Fibroblast of skin of right biceps (primary cell): ENCODE measurements at places on chromosomes 6 and 20.

GRCh38 chr6:42688281-42688680 is 34.1 kb downstream of the PRPH2 start:
- DNase-seq = no peak

DNA sequence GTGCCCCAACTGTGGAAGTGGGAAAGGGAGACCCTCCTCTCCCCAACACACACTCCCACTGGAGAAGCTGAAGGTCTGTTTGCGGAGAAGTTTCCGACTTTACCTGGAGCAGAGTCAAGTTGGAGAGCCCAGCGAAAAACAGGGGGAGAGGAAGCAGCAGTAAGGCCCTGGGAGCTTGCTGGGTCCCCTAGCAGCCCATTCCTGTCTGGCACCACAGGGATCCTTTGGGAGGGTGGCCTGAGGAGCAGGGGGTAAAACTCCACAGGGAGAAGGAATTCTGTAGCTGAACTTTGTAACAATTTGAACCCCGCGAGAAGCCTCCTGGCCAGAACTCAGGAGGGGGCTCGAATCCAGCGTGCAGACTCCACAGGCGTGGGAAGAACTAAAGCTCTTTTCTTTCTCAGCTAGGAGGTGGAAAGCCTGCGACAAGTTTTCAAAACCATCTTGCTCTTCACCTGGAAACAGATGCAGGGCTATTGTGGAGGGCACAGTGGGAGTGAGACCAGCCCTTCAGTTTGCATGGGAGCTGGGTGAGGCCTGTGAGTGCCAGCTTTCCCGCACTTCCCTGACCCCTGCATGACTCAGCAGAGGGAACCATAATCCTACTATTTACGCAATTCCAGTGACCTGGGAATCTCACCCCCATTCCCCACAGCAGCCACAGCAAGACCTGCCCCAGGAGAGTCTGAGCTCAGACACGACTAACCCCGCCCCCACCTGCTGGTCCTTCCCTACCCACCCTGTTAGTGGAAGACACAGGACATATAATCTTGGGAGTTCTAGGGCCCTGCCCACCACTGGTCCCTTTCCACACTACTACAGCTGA is 25.8 kb downstream of the SERPINB9 start:
- peak; percentile 41 for DNase-seq

DNA sequence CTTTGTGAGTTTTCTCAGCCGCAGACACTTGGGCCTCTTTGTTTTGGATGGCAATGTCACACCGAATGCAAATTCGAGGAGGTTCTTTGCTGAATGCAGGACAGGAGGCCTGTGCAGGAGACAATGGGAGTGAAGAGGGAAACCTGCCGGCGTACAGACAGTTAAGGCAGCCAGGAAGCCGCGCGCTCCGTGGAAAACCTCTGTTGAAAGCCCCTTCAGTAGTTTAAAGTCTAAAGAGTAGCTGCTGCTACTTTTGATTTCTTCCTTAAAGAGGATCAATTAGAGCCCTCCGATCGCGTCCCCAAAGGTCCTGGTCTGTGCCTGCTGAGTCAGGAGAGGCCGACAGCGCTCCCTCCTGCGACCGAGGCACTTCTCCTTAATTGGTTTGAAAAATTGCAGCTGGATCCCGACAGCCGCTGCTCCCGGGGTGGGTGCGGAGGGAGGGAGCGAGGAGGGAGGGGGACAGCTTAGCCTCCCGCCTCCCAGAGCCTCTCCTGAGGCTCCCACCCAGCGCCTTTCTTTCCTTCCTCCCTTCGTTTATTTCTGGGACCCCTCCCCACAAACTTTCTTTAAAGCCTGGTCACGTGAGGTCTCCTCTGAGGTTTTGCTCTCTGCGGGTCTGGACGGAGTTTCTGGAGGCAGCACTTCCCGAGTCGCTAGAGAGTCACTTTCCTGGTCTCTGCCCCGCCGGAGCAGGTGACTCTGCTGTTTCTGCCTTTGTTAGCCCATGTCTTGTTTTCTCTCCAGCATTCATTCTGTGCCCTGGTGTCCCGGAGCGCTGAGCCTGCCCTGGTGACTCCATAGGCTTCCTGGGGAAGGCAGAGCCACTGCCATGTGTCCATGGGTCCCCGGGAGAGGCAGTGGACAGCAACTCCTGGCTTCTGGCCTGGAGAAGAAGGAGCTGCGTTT is 22.3 kb upstream of the RPP40 start:
- DNase-seq = peak; percentile 57

DNA sequence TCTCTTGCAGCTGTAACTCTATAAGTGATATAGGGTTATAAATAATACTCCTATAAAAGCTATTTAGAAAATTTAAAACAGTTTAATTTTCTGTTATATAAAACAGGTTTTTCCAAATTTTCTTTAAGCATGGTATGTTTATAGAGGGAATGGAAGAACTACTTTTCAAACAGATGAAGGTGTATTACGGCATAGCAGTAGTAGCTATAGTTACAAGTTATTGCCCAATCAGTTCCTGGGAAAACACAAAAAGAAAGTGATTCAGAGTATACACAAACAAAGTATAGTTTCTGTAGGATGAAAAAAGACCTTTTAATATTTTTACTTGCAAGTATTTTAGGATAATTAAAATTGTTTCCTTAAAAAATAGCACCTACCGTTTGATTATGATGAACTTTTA is 9.8 kb downstream of the SLC17A5 start:
- DNase-seq = no peak

- DNase-seq = no peak
These were observed 30.3 kb downstream of the STX7 start for GRCh38 chr6:132482581-132482980.

DNA sequence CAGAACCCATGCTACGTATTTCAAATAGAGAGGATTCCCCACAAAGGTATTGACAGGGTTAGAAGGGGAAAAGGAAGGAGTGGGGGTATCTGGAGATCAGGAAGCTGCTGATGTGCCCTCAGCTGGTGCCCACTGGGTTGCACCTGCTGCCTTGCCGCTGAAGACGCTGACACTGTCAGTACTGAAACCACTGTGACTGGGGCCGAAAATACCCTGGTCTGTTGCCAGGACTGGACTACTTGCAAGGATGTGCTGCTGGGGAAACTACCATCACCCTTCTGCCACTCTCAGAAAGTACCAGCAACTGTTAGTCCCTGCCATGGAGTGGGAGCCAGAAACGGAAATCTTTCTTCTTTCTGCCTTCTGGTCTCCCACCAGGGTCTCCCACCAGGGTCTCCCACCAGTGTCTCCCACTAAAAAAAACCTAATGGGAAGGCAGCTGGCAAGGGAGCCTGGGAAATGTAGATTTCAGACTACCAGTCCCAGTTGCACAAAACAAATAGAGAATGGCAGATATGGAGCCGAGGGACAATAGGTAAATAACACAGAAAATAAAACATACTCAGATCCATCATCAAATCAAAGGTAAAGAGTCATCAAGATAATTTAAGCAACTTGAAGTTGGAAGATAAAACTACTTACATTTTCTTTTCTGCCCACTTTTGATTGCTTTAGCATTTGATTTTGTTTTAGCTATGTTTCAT is 204.8 kb downstream of the TPBG start:
- DNase-seq = no peak

GRCh38 chr6:165823609-165824326 is 160.7 kb upstream of the PDE10A start:
- no peak for DNase-seq

DNA sequence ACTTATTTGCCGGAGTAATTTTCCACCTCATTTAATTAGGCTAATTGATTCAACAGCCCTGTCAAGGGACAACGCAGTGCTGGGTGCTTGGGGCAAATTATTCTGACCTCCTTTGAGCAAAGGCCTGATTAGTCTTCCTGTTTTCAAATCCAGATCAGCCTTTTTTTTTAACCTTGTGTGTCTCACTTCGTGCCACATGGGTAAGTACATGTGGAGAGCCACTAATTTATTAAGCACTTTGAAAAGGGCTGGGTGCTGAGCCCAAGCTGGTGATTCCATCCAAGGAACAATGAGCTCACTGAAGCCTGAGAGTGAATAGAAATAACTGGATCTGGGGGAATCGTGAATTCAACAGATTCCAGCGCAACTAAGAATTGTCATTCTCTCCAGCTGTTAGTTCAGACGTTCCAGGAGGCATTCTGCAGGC is 229.3 kb downstream of the CLIC5 start:
- no peak for DNase-seq

DNA sequence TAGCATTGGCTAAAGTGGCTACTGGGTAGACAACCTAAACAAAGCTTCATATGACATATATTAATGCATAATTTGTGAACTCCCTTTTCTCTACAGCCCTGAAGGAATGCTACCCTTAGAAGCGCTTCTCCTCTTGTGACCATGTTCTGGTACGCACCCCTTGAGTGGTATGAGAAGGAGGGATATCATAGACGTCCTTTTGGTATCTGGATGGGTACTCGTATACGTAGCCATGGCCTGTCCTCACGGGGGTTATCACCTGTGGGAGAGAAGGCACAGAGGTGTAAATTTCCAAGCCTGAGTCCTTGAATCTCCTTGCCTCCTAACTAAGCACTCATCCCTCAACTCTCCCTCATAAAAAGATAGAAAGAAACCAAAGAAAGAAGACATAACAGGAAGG is 39.0 kb downstream of the NEDD9 start:
- no peak for DNase-seq

DNA sequence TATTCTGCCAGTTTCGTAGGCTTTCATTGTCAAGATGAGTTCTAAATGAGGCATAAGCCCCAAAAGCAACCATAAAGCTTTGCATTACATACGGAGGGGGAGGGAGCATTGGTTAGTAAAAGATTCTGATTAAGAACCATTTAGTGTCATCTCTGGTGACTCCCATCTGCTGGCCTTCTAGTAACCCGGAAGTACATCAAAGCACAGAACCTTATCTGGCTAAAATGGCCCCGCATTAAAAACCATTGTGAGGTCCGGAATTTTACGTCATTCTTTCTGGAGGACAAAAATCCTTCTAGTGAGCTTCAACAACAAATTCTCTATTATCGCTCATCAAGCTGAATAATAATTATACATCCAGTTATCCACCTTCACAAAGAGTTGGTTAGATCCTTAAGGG is 37.8 kb downstream of the METTL24 start:
- DNase-seq = no peak

- DNase-seq = peak; percentile 81
These were observed at the start of gene DCBLD1 for GRCh38 chr6:117482240-117483003. Gene DCBLD1, plus strand, starts transcription at chr6:117482674. Its CDS starts 108 bp downstream, at chr6:117482782.

- DNase-seq = no peak
These were observed 9.4 kb downstream of the CEP162 start for GRCh38 chr6:84218091-84218490.

DNA sequence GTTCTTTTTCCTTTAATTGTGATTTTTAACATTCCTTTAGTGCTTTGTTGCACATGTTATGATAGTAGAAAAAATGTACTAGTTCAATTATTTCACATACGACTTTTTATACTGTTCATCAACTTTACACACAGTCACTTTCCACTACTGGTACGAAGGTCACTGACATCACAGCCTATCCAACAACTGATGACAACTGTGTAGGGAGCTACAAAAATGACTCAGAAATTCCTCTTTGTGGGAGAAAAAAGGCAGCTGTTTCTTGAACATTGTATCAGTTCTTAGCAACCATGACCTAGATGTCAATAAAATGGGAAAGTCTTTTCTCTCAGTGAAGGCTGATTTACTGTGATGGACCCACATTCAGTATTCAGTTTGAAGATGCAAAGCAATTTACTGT is 7.0 kb upstream of the ID4 start:
- peak; percentile 77 for DNase-seq

- DNase-seq = peak; percentile 28
These were observed 9.8 kb upstream of the PNISR start for GRCh38 chr6:99434702-99435530.

GRCh38 chr6:129853996-129854711 is 7.0 kb downstream of the TMEM244 start:
- peak; percentile 71 for DNase-seq

GRCh38 chr6:78868116-78868515 is 765 bp downstream of the IRAK1BP1 start:
- no peak for DNase-seq

DNA sequence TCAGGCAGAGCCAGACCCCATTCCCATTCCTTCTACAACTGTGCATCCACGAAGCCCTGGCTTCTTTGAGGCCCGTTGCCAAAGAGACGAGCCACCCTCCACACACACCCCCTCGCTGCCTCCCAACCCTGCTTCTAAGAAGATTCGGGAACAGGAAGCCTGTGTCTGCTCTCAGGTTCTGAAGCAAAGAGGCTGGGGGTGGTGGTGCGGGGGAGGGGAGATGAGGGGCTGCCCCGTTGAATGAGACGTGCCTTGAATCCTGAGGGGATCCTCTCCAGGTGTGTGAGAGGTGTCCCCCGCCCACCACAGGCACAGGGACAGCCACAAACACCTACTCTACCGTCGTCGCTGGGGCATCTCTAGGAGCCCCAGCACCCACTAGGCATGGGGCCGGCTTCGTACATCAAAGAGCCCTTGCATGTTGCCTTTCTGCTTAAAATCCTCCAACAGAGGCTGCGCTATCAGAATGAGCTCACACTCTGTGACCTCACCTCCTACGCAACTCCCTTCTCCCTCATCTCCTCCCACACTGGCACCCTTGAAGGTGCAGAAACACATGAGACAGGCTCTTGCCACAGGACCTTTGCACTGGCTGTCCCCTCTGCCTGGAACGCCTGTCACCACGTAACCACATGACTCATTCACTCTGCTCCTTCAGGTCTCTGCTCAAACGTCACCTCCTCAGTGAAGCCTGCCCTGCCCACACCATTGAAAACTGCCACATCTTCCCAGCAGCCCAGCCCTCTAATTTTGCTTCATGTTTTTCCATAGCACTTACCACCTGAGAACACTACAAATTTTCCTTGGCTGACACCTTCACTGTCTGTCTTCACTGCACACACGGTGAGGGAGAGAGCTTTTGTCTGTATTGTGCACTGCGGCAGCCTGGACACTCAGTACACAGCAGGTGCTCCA is 58.5 kb downstream of the PREX1 start:
- no peak for DNase-seq

GRCh38 chr6:235763-236360 is 56.4 kb upstream of the DUSP22 start:
- DNase-seq = peak; percentile 35

- no peak for DNase-seq
These were observed 36.9 kb upstream of the ID1 start for GRCh38 chr20:31568041-31568731.

- no peak for DNase-seq
These were observed 106.2 kb upstream of the ARMC2 start for GRCh38 chr6:108742041-108742440.

DNA sequence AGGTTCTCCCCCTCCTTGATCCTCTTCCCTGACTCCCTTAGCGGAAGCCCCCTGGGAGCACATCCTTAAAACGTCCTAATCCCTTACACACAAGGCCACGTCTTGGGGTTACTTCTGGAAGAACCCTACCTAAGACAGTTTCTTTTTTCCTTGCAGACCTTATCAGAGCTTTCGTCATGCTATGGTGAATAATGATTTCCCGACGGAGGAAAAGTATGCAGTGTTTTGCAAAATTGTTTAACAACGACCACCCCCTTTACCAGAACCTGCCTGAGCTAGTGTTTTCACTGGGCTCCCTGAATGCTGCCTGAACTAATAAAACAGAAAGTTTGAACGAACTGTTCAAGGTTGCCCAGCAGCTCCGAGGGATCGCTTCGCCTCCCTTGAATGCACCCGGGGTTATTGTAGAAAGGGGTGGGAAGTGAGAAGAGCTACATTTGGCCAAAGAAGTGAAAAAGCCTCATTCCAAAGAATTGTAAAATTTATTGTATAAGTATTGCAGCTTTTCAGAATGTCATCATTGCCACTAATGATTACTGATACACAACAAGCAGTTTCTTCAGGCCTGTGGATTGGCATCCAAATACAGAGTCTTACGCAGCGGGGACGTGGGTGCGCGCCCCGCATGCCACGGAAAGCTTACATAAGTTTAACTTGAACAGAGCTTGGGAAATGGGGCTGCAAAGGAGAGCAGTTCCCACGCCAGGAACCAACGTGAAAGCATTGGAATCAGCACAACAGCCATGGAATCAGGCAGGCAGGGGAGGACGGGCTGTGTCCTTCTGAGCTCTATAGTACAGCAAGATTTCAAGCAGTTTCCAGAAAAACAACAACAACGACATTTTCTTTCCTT is 27.9 kb upstream of the ZBP1 start:
- no peak for DNase-seq
